ENCODE measurements at places on chromosomes 13 and 19.

DNA sequence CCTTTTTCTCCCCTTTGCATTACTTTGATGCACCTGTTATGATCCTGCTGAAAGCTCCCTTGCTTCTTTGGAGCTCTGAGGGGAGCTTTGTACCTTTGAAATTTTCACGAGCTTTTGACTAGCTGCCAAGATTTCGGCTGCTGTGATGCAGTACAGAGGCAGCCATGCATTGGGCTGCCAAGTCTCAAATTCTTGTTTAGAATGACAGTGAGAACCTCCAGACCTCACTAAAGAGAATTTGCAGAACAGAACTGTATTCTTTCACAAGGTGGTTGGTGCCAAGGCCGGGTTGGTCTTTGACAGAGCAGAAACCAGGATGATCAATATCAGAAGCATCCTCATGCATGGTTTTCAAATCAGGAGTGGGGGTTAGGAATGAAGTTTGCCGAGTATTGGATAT, 414.8 kb downstream of the GPC5 start:
- no peak for DNase-seq

DNA sequence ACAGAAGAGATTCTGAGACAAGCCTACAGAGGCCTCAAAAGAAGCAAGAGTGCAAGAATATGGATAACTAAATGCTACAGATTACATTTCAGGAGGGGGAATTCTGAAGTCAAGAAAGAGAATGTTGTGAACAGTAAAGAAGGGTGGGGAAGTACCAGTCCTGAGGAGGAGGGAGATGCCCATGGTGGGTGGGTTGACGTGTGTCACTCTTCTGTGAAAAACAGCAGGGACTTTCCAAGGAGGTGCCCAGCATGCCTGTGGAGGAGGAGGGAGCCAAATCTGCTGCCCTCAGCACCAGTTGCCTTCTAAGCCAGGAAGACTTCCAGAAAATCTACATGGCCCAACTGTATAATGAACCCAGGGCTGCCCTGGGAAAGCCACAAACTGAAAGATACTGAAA, 87.7 kb downstream of the SGCG start:
- DNase-seq = no peak

GRCh38 chr13:63024458-63024857, 1608.8 kb upstream of the PCDH20 start:
- DNase-seq = no peak

DNA sequence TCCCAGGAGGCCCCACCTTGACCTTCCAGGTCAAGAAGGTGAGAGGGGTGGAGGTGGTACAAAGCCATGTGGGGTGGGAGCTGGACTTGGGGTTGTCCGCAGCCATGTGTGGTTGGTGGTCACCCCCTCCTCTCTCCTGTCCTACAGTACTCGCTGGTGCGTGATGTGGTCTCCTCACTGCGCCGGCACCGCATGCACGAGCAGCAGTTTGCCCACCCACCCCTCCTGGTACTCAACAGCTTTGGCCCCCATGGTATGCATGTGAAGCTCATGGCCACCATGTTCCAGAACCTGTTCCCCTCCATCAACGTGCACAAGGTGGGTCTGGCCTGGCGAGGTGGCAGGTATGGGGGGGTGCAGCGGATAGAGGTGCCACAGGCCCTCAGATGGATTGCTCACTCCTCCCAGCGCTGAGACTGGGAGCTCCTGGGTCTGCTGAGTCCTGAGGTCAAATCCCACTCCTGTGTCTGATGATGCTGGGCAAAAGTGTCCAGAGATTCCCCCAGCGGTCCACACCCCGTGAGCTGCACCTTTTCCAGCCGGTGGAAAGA, 1.7 kb downstream of the PPAN start:
- DNase-seq = no peak

- peak; percentile 81 for DNase-seq
Observed at GRCh38 chr19:39398297-39398864, 7.2 kb downstream of the MED29 start.

DNA sequence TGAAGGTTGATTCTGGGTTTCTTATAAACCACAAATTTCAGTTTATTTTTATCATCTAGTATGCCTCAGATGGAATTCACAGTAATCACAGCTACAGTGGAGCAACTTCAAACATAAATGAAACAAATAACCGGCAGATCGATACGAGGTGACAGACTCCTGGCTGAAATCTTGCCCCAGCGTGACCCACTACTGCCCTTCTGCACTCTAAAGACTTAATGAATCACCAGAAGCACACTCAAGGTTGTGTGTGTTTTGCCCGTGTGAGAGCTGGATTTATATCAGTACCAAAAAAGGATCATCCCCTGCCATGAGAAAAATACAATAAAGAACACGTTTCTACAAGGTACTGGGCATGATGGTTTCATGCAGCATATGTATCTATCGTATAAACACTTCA, 161.7 kb downstream of the KLF12 start:
- no peak for DNase-seq

DNA sequence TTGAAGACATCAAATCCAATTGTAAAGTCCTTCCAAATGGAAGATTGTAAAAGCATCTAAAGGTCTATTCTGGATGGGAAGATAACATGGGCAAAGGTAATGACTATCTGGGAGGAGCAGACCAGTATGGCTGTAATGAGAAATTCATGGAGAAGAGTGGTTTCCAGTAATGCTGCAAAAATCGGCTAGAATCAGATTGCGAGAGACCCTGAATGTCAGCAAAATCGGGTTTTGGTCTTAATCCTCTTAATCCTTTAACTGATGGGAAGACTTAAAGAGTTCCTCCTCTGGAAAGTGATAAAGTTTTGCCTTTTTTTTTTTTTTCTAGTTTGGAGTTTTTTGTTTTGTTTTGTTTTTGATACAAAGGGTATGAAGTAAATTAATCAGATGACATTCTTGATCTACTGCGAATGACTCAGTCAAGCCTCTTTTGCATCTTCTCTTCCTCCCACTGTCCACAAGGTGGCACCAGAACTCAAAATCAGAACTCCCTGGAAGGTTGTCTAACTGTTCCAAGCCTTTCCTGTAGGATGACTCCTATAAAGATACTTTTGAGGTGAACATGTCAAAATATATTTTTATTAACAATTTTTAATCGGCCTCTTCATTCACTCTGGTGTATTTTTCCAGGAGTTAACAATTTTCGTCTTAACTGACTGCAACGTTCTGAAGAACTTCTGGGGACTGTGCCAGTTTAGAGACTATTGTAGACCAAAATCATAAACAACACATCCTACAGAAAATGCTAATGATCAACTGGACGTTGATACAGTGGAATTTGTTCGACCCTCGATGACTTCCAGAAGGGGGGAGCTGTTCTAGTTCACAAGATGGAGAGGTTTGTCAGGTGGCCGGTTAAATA, 213.3 kb upstream of the MIR17HG start:
- peak; percentile 47 for DNase-seq

DNA sequence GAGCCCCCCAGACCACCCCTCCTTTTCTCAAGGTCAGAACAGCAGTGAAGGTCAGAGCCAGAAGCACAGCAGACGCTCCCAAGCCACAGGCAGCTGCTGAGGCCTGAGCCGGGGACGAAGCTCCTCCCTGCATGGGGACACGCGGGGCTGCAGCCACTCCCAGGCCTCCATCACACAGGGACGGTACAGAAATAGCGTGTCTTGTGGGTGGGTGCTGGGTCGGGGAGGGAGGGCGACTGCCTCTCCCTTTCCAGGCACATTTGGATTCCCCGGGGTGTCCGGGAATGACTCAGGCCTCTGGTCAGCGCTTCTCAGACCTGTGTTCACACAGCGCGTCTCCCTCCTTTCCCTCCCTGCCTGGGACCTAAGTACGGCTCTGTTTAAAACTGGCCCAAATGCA, 33.2 kb downstream of the RASA3 start:
- peak; percentile 96 for DNase-seq

DNA sequence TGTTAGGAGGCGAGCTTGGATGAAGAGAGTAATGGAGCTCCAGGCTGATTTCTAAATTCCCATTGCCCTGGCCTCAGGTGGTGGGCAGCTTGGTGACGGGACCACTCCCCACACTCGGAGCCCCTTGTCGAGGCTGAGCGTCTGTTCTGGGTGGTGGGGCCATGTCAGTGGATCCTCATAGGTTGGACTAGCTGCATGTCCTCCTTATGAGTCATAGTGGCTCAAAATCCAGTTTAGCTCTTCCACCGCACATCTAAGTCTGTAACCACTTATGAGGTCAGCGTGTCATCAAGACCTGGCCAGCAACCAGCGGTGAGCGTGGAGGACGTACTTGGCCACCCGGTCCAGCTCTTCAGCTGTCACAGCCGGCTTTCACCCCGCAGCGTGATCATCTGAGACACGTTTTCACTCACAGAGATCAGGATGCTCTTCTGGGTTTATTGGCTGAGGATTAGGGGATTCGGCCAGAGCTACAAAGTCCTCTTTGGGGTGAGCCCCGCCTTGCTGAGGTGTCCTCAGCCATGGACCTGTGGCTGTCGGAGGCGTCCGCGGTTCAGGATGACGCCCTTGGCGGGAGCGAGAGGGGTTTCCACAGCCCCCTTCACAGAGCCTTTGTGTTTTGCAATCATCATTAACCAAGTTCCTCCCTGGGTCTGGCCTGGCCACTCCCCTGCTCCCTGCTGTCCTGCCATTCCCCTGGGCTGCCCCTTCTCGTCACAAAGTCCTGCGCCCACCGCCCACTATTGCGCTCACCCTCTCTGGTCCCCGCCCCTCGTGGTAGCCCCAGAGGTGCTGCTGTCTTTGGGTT, 41.9 kb downstream of the ADPRHL1 start:
- DNase-seq = peak; percentile 96

All from AG08395 (cell line).